ENCODE measurements at places on chromosomes 7 and 10. TPM values are rescaled to one million over a fixed set of nuclear protein-coding genes. Genes with fewer than 3 reads are reported as not detected.

The TAS2R3 gene
- 0.73 TPM for total RNA-seq

The LRRTM3 gene
- total RNA-seq: not detected

The GIMAP2 gene
- total RNA-seq: 159 TPM

The AMZ1 gene
- 0.63 TPM for total RNA-seq

The TES gene
- 163 TPM for total RNA-seq

The ELN gene
- not detected for total RNA-seq

The WDR86 gene
- 3.9 TPM for total RNA-seq

The PAPOLB gene
- not detected for total RNA-seq

The IFIT1B gene
- 0.10 TPM for total RNA-seq

The AGR2 gene
- total RNA-seq: not detected

The ARHGEF5 gene
- total RNA-seq: 5.1 TPM

The HTR5A gene
- under 0.01 TPM for total RNA-seq
